ENCODE measurements at places on chromosomes 7 and 10.

DNA sequence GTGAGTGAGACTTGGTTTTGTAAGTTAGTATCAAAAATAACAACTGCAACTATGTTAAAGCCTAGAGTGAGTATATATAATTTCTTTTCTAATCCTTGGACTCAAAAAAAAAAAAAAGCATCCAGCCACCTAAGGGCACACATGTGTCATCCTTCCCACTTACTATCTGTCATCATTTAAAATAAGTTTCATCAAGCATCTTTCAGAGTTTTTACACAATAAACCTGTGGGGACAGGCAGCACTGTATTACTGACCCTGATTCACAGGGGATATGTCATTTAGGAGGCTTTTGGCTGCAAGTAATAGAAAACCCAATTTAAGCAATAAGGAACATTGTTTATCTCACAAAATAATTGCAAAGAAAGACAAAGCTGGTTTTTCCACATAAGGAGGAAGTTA is 32.3 kb upstream of the OSBPL3 start:
- DNase-seq, result no peak

DNA sequence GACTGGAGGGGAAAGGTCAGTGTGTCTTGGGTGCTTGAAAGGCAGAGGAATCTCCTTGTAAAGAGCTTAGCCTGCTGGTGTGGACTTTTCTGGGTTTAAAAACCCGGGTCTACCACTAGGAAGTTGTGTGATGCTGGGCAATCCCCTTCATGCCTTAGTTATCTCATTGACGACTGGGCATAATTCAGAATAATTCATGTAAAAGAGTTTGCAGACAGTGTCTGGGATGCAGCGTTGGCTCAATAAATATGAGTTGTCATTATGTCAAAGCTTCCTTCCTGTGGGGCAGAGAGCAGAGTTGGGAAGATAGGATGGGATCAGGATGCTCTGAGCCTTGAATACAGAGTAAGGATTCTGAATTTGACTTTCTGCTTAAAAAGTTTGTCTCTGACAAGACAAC is 196.4 kb downstream of the ADRA2A start:
- no peak for DNase-seq

- no peak for DNase-seq
Measured at GRCh38 chr7:18087026-18087686, 59.5 kb upstream of the PRPS1L1 start.

DNA sequence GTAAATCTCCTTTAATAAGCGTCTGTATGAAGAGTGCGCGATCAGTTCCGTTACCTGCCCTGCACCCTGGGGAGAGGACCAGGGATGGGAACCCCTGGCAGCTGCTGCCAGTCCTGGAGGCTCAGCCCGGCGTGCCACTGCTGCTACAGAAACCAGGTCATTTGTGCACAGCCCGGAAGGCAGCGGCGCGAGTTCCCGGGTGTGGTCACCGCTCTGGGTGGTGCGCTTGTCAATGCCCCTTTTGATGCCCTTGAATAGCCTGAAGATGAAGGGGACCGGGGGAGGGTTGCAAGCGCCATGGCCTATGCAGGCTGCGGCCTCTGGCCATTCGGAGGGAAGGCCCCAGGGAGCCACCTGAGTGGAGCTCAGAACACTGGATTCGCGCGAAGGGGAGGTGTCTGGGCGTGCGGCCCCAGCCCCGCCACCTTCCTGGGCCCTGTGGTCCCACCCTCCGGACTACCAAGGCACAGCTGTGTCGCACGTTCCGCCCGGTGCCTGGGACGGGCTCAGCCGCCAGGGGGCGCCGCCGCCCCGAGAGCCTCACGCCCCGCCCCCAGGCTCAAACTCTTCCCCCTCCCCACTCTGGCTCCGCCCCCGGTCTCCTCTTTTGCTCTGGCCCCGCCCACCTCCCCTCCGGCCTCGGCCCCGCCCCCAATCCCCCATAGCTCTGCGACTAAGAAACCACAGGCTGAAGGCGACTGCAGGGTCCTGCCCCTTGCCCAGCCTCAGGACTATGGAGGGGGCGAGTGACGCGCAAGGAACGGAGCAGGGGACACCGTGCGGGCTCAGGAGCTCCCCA is 16.5 kb downstream of the AP5Z1 start:
- DNase-seq, result peak; percentile 88

DNA sequence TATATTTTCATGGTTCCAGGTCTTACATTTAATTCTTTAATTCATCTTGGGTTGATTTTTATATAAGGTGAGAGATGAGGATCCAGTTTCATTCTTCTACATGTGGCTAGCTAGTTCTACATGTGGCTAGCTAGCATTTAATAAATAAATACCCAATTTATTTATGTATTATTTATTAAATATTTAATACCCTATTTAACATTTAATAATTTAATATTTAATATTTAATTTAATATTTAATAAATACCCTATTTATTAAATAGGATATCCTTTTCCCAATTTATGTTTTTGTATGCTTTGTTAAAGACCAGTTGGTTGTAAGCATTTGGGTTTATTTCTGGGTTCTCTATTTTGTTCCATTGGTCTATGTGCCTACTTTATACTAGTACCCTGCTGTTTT is 111.0 kb upstream of the PCLO start:
- no peak for DNase-seq

- DNase-seq, result no peak
Measured at GRCh38 chr10:78267598-78267997, 233.9 kb downstream of the RPS24 start.

DNA sequence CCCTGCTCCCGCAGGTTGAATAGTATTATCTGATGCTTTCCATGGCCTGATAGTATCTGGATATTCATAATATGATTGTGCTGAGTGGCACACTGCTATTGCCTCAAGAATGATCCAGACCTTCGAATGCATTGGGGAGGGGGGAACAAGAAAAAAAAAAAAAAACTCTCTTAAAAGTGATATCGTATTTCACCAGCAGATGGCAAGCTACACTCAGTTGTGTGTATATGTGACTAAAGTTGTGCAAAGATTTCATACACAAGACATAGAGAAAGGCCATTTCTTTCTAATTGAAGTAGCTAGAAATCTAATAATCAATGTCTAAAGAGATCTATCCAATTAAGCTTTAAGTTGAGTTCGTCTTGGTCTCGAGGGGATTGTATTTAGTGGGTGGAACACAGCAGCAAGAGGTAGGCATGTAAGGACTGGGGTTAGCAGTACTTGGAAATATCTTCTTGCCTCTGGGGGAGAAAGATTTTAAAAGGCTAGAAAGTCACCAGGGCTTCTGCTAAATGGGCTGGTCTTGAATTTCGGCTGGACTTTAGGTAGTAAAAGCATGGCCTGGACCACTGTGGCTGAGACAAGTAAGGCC is 15.3 kb downstream of the SFRP4 start:
- DNase-seq, result no peak

DNA sequence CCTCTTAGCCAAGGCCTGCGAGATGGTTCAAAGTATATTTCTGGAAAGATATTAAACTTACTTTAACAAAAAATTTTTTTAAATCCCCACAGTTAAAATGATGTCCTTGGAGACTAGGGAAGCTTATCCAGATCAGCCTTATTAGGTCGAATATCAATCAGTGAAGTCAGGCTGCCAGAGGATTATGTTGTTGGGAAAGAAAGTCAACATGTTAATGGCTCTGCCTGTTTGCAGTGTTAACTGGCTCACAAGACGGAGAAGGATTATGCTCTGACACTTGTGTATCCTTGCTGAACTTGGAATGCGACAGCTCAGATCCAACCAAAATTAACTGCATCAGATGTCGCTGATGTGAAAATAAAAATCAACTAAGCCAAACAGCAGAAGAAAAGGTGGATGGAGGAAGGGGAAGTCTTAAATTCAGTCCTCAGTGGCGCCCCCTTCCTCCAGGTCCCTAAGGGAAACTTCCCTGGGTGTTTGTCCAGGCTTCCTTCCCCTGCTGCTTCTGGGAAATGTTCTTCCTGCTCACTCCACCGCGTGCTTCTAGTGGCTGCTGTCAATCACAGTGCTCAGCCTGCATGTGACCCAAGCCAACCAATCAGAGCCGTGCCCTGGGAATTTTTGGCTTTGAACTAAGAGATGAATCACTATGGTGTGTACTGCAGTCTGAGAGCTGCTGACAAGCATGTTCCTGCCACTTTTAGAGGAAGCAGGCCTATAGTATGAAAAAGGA is 690.4 kb upstream of the NRP1 start:
- no peak for DNase-seq

DNA sequence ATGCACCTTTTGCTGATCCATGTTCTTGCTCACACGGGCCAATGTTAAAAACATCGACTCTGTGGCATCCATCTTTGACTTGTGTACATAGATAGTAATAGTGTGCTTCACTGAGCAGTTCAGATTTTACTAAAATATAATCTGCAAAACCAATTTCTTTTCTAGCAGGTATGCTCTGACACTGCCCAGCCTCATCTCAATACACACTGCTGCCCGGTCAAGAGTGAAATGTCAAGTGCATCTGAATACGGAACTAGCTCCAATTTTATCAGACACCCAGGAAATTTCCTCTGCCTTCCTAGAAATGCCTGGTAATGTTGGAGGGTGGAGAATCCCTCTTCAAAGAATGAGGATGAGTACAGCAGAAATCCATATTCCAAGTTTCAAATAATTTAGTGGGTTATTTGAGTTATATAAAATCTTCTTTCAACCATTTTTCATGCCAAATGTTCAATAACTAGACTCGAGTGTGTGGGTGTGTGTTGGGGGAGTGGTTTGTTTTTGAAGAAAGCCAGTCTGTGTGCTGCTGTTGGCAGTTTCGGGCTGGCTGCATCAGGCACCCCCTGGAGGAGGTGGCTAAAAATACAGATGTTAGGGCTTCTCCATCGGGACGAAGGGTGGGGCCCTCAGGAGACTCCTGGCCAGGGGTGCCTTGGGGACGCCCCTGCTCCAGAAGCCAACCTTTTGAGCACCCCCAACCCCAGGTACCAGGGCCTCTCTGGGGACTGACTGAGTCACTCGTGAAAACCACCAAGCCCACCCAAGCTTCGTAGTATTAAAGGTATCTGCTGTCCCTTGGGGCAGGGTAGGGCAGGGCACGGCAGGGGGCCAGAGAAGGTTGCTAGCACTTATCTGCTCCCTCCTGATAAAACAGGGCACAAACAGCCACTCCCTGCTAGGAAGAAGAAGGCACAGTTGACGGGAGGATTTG is 15.4 kb downstream of the CTBP2 start:
- no peak for DNase-seq

DNA sequence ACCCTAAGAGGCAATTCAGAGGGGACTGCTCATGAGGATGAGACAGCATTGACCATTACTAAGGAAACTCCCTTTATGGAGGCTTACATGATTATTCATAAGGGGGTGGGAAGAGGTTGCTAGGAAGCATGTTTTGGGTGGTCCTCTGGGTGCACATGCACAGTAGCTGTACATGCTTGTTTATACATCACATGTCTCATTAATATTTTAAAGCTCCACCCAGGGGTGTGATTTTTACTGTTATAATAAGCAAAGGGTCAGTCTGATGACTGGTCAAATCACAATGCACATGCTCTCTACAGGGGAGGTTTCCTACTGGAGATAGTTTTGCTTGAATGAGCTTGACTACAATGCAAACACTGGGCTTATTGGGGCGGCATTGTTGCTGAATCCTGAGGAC is 23.8 kb upstream of the PPP1R9A start:
- DNase-seq, result no peak

- DNase-seq, result no peak
Measured at GRCh38 chr10:49329146-49329505, 30.2 kb downstream of the C10orf71 start.

DNA sequence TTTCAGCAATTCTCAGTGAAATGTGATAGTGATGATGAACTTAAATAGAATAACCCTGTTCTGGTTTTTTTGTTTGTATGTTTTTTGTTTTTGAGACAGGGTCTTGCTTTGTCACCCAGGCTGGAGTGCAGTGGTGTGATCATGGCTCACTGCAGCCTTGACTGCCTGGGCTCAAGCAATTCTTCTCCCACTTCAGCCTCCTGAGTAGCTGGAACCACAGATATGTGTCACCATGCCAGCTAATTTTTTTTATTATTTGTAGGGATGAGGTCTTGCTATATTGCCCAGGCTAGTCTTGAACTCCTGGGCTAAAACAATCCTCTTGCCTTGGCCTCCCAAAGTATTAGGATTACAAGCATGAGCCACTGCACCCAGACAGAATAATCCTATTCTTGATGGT is 14.3 kb upstream of the COL17A1 start:
- DNase-seq, result no peak

GRCh38 chr7:148662646-148663045 is 36.1 kb upstream of the CUL1 start:
- no peak for DNase-seq

DNA sequence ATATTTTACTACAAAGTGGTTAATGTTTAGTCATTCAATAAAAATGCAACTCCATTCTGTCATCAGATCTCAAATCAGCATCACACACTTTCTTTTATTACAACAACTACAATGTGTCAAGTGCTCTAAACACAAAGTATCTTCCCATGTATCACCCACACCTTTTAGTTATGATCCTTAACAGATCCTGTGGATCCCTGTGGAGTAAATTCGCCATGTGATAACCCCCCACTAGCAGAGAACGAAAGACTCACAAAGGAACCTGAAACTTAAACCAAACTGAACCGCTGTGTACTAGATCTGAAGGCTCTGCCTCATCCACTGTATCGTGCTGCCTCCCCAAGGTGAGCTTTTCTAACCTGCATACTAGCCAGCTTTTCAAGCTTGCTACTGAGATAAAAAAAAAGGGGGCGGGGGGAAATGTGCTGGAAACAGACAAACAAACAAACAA is 1.7 kb downstream of the DPY19L1 start:
- no peak for DNase-seq

- DNase-seq, result peak; percentile 83
Measured at GRCh38 chr7:129210256-129210988, 14.4 kb upstream of the AHCYL2 start.

DNA sequence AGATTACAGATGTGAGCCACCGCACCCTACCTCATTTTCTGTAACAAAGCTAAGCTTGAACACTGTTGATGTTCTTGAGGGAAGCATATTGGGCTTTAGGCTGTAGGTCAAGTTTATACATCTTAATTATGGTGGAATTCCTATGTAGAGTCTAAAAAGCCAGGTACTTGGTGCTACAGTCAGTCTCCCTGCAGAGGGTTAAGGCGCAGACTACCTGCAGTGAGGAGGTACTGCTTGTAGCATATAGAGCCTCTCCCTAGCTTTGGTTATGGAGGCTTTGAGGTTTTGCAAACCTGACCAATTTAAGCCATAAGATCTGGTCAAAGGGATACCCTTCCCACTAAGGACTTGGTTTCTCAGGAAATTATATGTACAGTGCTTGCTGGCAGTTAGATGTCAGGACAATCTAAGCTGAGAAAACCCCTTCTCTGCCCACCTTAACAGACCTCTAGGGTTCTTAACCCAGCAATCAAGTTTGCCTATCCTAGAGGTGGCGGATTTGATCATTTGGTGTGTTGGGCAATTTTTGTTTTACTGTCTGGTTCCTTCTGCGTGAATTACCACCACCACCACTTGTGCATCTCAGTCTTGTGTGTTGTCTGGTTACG is 6.0 kb downstream of the PPIA start:
- DNase-seq, result no peak
